ENCODE measurements at places on chromosomes 3 and 15.
A peak's percentile ranks its signal among the peaks of the same experiment; 100 is the strongest.

- H3K4me1 ChIP-seq = no peaks in the 10 kb centered on the region
- no peaks in the 10 kb centered on the region for H3K27me3 ChIP-seq
- H3K36me3 ChIP-seq = no peaks in the 10 kb centered on the region
These were observed 19.4 kb downstream of the RBP1 start for GRCh38 chr3:139519998-139520737.

- no peak overlapping the region for H3K4me3 ChIP-seq
- H3K36me3 ChIP-seq = no peaks in the 10 kb centered on the region
- H3K4me1 ChIP-seq = no peaks in the 10 kb centered on the region
These were observed 426.3 kb downstream of the MECOM start for GRCh38 chr3:169237201-169237600.

GRCh38 chr15:45161666-45162065 is 26.1 kb downstream of the SHF start:
- no peak overlapping the region for H3K4me3 ChIP-seq
- peaks cover 10% of the 10 kb centered on the region for H3K36me3 ChIP-seq
- no peaks in the 10 kb centered on the region for H3K27me3 ChIP-seq

- no peak for DNase-seq
- no peak overlapping the region for H3K4me3 ChIP-seq
- peaks cover 13% of the 10 kb centered on the region for H3K27me3 ChIP-seq
- no peak overlapping the region for H3K27ac ChIP-seq
These were observed 198.6 kb downstream of the KLF13 start for GRCh38 chr15:31525185-31525695.

- H3K36me3 ChIP-seq = no peaks in the 10 kb centered on the region
- H3K4me3 ChIP-seq = no peak overlapping the region
- no peaks in the 10 kb centered on the region for H3K27me3 ChIP-seq
- H3K27ac ChIP-seq = no peak overlapping the region
- DNase-seq = no peak
These were observed 249.3 kb upstream of the VEPH1 start for GRCh38 chr3:157752554-157752953.

DNA sequence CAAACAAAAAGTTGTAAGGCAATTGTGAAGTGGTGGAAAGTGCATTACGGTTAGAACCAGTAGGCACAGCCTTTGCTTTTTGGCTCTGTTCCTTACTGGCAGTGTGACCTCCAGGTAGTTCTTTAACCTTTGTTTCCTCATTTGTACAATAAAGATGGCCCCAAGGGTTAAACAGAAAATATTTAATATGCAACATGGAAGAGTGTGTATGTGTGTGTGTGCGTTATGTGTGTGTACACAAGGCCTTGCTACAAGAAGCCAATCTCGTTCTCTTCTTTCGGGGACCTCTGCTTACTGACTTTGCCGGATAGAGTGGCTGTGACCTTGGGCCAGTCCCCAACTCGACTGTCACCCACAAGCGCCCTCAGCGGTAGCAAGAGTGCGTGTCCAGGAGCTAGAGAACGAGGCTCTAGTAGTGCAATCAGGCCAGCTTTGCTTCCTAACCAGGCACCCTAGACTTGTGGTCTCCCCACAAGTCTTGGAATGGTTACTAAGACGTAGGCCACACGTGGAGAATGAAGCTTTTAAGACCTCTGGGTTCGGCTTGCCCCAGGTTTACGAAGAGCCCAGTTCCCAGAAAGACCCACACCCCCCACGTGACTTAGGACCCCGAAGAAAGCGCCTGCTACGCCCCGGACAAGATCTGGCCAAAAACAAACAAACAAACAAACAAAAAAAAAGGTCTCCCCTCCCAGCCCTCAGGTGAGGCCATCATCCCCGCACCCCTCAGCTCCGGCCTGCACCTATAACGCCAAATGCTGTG is 593 bp downstream of the CIAO2A start:
- peaks cover 27% of the 10 kb centered on the region for H3K36me3 ChIP-seq
- peaks cover 94% of the 10 kb centered on the region for H3K4me1 ChIP-seq
- peak overlapping the region; percentile 98 for H3K27ac ChIP-seq
- H3K4me3 ChIP-seq = peak overlapping the region; percentile 99
- no peaks in the 10 kb centered on the region for H3K27me3 ChIP-seq
- DNase-seq = peak; percentile 37

GRCh38 chr15:96285729-96286254 is 44.7 kb upstream of the NR2F2 start:
- no peak overlapping the region for H3K27ac ChIP-seq
- no peak overlapping the region for H3K4me3 ChIP-seq
- no peaks in the 10 kb centered on the region for H3K27me3 ChIP-seq
- no peak for DNase-seq
- H3K36me3 ChIP-seq = no peaks in the 10 kb centered on the region

- H3K4me3 ChIP-seq = no peak overlapping the region
- peaks cover 19% of the 10 kb centered on the region for H3K4me1 ChIP-seq
- peaks cover 15% of the 10 kb centered on the region for H3K27me3 ChIP-seq
- no peaks in the 10 kb centered on the region for H3K36me3 ChIP-seq
- H3K27ac ChIP-seq = peak overlapping the region; percentile 47
- no peak for DNase-seq
These were observed 8.6 kb downstream of the CLEC3B start for GRCh38 chr3:45034612-45035252.

DNA sequence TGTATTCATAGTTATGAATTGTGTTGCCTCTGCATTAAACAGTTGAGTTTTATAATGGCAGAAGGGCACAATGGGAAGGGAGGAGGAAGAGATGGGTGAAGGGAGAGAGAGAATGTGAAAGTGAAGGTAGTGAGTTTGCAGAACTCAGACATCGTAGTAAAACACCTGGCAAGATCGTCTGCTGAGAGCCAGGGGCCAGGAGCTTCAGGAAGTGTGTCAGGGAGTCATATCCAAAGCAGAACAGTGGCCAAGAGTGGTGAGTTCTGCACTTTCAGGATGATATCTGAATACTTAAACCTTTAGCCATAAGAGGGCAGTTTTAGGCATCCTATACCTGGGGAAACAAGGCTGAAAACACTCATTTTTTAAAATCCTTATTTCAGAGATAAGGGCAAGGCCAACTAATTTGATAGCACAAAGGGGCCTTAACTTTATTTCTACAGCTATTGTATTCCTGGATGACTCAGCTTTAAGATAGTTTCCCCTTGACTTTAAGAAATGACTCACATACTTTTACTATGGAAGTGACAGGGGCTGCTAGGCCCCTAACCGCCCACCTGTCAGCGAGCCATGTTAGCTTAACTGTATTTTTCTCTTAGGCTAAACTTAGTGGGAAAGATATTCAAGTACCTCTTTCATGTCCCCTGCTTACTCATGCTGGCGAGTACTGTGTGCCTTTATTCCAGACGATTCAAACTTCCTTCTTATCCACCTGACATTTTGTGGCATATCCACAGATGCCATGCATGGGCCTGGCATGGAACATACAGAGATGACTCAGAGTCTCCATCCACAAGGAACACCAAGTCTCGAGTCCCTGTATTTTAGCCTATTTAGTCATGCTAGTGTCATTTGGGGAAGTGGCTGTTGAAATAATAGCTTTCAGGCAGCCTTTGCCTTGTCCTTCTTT is 53.9 kb downstream of the RLBP1 start:
- H3K4me3 ChIP-seq = no peak overlapping the region
- peaks cover 21% of the 10 kb centered on the region for H3K36me3 ChIP-seq
- no peak for DNase-seq

Data from activated B cell treated with CpG ODN at 0.5 μM for 24 hours (primary cell).